AML-193 (cell line): ENCODE measurements at places on chromosomes 3 and 15.

- no peak for DNase-seq
Observed at GRCh38 chr15:80822676-80823075, 43.5 kb downstream of the CEMIP start.

- no peak for DNase-seq
Observed at GRCh38 chr3:102530415-102531181, 95.8 kb downstream of the ZPLD1 start.

- DNase-seq: no peak
Observed at GRCh38 chr3:4680871-4681300, 187.7 kb downstream of the ITPR1 start.

DNA sequence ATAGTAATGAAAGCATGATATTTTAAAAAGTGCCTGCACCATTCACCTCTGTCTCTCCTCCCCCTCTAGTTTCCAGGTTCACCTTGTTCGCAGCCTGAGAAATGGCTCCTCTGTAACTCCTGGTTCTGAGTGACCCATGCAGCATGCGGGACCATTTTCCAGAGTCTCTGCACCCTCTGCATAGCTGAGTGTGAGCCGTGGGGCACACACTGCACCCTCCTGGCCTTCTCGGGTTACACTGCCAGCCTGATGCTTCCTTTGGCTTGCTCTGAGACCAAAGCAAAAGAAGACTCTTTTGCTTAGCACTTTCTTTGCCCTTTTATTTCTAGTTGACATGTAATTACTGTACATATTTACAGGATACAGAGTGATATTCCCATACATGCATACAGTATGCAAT, 287.3 kb downstream of the GABRG3 start:
- DNase-seq: no peak

DNA sequence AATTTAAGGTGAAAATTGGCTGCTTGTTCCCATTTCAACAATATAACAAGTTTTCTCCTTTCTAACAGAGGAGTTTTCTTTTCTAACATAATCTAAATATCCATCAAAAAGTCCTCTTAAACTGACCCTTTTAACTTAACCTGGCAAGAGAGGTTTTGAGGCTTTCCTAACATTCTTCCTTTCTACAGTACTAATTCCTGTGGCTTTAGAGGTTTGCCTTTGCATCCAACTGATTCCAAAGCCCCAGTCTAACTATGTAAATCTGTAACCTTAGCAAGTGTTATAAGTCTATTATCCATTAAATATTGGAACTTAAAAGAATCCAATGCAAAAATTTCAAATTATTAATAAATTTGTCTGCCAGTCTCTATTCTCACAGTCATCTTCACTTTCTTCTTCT, 134.1 kb downstream of the ISL2 start:
- DNase-seq: no peak

DNA sequence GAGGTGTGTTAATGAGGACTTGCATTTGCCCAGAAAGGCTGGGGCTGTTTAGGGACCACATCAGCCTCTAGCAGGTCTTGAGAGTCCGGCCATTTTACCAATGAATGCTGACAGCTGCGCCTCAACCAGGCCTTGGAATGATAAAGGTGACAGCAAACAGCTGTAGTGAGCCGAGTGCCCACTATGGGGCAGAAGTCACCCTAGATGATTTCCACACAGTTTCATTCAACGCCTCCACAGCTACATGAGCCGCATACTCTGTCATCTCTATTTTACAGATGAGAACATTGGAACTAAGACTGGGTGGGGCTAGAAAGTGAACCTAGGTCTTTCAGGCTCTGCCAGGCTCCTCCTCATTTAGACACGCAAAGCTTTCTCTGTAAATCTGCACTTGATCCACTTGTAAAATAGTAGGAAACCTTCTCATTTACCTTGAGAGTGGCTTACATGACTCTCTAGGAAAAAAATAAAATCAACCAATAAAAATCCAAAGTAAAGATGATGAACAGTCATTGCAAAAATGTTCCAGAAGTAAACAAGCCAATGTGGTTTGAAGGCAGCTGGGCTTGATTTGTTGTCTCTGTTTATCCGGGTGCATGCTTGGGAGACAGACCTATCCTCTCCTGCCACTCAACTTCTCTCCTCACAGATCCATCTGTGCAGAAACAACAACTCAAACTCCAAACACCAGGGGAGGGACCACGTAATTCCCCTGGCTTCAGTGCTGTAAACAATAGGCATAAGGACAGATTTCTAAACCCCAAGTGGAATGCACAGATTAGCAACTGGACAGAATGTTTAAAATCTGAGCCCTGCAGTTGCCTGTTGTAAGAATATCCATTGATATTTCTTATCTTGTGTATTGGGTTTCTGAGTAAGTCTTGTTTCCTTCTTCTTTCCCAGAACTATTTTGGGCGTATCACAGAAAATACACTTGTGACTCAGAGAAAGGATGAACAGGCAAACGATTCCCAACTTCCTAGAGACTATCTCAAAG, 31.5 kb upstream of the LDHAL6B start:
- DNase-seq: peak; percentile 12

- no peak for DNase-seq
Observed at GRCh38 chr3:131717493-131717892, 214.7 kb upstream of the MRPL3 start.

GRCh38 chr3:183122257-183122932, 23.1 kb upstream of the MCCC1 start:
- peak; percentile 83 for DNase-seq

DNA sequence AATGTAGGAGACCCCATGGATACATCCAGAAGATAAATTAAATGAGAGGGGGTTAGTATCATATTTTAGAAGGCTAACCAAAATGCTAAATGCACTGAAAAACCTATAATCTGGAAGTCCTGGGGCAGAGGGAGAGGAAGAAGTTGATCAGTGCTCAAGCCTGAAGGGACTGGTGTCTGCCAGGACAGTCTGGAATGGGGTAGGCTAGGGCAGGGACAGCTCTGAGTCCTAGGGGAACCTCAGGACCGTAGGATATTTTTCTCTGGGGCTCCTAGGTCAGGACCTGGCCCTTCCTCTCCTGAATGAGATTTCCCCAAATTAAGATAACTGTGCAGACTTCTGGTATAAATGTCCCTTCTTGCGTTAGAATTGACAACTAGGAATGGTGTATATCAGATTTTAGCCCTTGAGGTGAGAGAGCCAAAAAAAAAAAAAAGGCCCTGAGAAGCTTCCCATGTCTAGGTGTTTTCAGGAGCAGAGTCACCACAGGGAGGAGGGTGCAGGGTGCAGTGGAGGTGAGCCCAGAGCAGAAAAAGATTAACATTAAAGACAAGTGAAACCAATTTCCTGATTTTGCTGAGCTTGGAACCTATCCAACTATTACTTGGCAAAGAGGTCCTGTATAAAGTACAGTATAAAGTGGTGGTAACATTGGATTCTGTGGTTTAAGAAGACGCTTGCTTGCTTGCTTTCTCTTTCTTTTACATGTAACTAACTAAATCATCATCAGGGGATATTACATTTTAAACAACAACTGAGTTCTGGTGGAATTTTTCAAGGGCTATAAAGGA, 63.5 kb downstream of the HACD2 start:
- no peak for DNase-seq

DNA sequence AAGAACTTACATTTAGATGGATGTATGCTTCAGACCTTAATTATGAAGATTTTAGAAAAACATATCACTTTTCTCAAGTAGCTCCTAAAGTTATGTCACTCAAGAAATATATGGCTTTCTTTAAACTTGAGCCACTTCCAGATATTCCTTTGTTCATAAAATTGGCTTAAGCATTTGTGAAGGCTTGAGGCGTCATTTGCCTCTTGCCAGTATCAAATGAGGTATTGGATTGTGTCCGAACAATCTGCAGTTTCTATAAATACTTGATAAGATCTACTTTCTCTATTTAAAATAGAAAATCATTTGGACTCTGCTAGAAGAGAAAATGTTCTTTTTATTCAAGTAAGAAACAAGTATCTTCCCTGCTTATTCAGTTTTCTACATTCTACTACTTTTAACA, 102.6 kb downstream of the RSL24D1 start:
- DNase-seq: no peak

DNA sequence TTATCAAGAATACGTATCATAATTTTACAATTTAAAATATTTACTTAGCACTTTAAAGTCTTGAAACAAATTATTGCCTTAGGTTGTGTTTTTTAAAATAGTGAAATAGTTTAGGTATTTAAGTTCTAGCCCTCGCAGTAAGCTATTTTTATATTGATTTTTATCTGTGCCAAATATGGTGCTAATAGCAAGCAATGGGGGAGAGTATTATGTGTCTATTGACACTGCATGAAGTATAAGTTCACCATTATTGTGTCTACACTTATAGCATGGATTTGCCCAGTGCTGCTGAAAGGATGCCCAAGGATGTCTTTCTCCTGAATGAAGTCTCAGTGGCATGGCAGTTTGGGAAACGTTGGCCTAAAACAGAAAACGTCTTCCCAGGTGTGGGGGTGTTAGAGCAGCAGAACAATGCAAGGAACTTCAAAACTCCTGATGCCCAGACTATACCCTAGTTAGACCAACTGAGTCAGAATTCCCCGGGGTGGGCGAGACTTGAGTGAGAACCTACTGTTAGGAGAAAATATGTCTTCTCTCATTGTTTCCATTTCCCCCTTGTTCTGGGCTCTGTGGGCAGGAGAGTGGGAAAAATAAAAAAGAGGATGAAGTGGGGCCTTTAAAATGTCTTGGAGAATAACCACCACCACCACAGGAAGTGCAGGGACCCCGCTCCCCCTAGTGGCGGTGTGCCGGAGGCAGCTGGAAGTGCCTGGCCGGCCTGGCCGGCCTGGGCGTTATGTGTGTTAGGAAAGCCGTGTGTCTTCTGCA, 104.2 kb upstream of the SLC7A14 start:
- DNase-seq: peak; percentile 14

GRCh38 chr3:115226844-115227445, 79.9 kb upstream of the ZBTB20 start:
- no peak for DNase-seq

- DNase-seq: no peak
Observed at GRCh38 chr15:56917652-56918045, 795 bp upstream of the TCF12 start.

DNA sequence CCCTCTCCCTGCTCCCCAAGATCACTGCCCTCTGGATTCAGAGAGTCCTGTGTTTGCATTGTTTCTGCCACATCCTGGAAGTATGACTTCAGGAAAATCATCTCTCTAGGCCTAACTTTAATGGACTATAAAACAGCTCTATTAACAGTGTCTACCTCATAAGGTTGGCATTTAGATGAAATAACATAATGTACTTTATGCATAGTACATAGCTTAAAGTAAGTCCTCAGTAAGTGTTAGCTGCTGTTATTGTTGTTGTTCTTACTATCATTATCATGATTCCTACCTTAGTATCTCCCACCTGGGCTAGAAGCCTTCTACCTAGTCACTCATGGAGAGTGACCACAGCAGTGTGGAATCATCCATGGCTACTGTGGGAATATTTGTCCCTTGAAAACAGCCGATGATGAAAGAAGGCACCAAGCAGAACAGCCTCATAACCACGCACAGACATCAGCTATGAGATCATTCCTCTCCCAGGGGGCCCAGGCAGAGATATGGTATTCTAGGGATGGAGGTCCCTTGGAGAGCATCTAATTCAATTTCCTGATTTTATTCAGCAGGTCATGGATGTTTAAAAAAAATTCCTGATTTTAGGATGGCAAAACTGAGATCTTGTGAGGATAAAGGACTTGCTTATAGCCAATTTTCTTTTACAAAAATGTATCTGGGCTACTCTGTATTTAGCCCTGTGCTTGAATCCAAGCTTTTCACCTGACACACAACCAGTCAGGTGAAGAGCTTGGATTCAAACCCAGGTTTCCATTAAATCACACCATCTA, 1.9 kb downstream of the FSD2 start:
- no peak for DNase-seq

GRCh38 chr3:100163787-100164186, 49.5 kb upstream of the FILIP1L start:
- no peak for DNase-seq

GRCh38 chr3:43859766-43860165, 169.0 kb downstream of the ABHD5 start:
- DNase-seq: no peak

- peak; percentile 94 for DNase-seq
Observed at GRCh38 chr3:155018621-155019330, 61.3 kb upstream of the MME start.

DNA sequence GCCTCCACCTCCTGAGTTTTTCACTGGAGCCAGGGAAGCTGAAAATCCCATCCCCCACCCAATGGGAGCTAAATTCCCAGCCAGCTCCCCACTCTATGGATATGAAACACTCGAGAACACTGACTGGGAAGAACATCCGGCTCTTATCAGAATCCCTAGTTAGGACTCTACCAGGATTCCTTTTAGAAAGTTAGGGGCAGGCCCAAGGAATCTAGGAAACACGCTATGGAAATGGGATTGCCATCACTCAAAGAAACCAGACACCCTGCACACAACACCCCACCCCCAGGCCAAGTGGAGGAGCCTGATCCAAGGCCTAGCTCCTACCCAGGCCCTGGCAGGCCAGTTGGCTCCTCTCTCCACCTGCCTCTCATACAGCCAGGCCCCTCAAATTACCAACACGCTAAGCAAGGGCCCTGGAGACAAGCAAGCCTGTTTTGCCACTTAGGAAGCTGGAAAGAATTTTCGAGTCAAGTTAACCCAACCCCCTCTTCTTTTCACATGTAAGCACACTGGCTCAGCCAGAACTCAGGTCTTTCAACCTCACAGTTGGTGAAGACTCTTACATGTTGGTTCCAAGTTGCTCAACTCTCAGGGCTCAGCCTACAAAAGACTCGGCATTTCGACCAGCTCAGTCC, 75.5 kb downstream of the RBPMS2 start:
- DNase-seq: no peak

DNA sequence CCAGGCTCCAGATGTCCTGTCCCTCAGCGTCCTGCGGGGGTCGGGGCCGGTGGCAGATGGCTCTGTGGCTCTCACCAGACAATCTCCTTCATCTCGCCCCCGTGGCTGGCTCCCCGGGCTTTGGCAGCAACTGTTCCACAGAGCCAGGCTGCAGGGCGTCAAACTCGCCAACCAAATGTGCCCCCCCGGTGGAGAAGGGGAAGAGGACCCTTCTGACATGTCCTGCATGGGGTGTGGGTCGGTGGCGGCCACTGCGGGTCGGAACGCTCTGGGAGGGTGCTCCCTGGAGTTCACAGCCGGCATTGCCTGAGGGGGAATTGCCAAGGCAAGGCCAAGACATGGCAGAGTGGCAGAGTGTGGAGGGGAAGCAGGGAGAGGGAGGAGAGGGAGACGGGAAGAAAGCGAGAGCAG, 36.0 kb downstream of the BDH1 start:
- no peak for DNase-seq

DNA sequence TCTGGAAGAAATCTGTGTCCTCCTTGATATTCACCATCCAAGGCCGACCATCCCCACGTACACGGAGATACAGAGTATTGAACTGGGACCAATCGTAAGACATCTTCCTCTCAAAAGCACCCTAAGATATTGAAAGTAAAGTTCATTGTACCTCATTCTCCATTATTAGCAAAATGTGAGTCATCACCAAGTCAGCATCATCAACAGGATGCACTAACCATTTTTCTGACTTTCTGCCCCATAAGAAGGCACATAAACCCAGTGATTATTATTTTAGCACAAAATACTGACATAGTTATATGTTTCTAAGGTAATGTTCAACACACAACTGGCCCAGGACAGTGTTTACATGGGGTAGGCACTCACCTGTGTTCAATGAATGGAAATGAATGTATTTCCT, 7.4 kb downstream of the NDUFAF1 start:
- DNase-seq: no peak
